ENCODE measurements at places on chromosomes 7 and 10.

- DNase-seq = no peak
These were observed 493.3 kb upstream of the PODXL start for GRCh38 chr7:132049462-132050304.

- DNase-seq = no peak
These were observed 42.4 kb downstream of the CCNY start for GRCh38 chr10:35378541-35379210.

- no peak for DNase-seq
These were observed 213.1 kb downstream of the CHRM2 start for GRCh38 chr7:137081321-137082093.

DNA sequence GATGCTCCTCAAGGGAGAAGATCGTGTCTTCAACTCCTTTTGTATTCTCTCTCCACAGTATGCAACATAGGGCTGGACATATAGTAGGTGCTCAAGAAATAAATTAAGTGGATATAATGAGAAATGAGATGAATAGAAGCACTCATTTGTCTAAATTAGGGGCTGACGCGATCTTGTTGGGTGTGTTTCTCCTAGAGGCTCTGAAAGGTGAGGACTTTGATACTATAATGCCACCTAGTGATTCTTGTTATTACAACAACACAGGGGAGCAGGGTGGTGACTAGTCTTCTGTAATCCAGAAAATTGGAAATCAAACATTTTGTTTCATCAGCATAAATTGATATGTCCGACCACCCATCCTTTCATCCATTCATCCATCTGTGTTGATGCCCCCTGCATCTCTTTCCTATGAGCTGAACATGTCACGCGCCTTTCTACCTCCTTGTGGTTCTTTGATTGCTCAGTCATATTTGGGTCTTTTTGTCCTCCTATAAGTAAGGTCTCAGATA, 3.5 kb upstream of the CFAP58 start:
- no peak for DNase-seq

GRCh38 chr10:60797200-60797599, 18.9 kb downstream of the CDK1 start:
- no peak for DNase-seq
